ENCODE measurements at places on chromosomes 7 and 10.
A peak's percentile ranks its signal among the peaks of the same experiment; 100 is the strongest.

DNA sequence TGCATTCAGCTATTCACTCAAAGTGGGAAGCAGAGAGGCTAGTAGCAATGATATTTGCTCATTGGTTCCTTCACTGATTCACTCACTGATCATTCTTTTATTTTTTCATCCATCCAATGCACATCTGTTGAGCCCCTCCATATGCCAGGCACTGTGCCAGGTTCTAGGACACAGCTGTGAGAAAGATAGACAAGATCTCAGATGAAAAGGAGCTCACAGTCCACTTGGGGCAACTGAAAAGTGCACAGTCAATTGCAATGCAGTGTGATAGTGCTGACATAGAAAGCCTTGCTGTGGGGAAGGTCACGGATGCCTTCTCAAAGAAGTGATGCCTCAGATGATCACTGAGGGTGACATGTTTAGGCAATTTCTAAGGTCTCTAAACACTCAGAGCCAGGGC lies 262.3 kb downstream of the PTEN start:
- DNase-seq = no peak

GRCh38 chr10:29715296-29715695 lies 80.5 kb upstream of the SVIL start:
- DNase-seq = no peak

DNA sequence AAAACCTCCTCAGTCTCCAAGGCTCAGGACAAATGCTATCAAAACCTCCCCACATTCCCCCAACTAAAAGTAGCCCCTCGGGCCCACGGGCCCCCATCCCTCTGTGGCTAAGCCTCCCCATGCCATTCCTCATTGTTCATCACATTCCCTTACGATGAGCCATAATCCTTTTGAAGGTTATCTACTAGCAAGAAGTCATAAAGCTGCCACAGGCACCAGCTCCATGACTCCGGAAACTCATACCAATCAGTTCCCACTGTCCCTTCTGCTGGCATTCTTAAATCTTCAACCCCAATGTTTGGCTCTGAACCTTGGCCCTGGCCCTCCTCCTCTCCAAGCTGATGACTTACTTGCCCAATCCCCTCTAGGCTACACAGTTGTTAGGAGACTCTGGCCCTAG lies 19.4 kb upstream of the TM9SF3 start:
- DNase-seq = peak; percentile 14

- peak; percentile 12 for DNase-seq
Measured at GRCh38 chr7:72493850-72494661, 81.9 kb upstream of the CALN1 start.

DNA sequence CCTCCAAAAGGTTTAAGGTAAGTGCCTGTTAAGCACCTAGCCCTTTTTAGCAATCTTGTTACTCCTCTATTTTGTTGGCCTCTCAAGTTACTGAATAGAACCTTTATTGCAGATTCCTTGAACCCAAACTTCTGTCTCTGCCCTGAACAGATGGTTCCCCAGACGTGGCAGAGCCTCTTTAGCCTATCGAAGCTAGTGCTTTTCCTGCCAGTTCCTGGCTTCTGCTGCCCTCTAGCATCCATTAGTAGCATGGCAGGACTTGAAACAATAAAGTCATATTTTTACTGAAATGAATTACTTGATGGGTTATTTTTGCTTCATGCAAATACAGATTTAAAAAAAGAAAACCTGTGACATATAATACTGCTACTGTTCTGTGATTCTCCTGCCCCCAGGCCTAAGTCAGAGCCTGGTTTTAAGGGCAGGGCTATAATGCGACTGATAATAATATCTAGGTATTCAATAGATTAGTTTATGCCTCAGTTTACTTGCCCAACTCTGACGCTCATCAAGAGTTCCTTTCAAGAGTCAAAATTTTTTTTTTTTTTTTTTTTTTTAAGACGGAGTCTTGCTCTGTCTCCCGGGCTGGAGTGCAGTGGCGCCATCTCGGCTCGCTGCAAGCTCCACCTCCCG lies 84.3 kb upstream of the PHF14 start:
- DNase-seq = peak; percentile 58

DNA sequence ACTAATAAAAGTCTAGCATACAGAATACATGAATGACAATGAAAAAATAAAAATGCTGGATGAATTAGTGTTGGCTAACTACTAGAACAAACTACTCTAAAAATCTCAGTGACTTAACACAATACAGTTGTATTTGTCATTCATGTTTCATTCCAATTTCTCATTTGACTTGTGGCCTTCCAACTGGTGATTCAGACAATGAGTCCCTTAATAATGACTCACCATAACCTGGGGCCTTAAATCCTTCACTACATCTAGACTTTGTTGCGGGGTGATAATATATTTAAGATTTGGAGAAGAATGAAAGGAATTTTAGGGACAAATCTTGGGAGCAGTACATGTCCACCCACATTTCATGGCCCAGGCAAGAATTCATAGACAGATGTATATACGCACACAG lies 90.5 kb upstream of the POM121L12 start:
- peak; percentile 71 for DNase-seq

DNA sequence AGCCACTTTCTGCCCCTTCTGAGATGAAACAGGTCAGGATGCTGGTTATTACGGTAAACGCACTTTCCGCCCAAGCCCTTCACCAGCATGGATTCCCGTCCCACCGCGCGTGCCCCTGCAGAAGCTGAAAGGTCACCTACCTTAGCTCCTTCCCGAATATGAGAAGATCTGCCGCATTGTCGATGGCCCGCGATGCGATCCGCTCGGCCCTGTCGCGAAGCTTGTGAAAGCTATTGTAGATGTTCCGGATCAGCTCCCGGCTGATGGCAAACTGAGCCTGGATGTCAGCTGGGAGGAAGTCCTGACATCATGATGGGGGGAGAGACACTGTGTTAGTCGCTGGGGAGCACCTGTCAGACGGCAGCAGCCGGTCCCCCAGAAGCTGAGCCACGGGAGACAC lies 22.1 kb downstream of the NUDT1 start:
- no peak for DNase-seq

- DNase-seq = no peak
Measured at GRCh38 chr7:131602304-131602993, 46.0 kb upstream of the PODXL start.

DNA sequence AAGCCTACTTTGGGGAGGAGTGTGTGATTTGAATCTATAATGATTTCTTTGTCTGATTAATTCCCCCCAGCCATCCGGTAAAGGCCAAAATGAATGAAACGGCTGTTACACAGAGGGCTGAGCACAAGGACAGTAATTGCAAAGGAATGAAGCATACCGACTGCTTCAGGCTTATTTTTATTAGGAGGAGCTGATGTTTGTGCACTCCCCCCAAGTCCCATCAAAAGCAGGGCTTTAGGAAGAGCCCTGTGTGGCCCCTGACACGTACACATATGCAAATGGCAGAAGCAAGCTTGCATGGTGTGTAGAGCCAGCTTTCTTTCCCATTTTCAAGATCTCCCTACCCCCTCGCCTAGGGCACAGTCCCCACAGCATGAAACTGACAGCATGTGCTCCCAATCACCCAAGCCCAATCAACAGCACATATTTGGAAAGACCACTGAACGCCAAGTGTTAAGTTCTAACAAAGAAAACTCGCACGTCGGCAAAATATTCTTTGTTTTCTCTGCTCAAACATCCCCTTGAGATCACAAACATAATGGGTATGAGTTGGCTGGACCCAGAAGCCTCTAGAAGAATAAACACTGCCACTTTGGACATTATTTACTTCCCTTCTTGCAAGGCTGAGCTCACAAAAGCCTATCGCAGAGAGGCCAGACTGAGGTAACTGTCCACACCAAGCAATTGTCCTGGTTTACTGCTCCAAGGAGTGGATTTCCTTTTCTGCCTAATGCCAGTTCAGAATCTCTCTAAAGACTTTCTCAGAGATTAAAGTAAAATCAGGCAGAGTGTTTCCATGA lies 143.0 kb downstream of the CUBN start:
- peak; percentile 91 for DNase-seq

GRCh38 chr7:7157177-7157886 lies 25.0 kb upstream of the C1GALT1 start:
- DNase-seq = peak; percentile 91

GRCh38 chr10:111837985-111838384 lies 345.6 kb downstream of the GPAM start:
- no peak for DNase-seq

DNA sequence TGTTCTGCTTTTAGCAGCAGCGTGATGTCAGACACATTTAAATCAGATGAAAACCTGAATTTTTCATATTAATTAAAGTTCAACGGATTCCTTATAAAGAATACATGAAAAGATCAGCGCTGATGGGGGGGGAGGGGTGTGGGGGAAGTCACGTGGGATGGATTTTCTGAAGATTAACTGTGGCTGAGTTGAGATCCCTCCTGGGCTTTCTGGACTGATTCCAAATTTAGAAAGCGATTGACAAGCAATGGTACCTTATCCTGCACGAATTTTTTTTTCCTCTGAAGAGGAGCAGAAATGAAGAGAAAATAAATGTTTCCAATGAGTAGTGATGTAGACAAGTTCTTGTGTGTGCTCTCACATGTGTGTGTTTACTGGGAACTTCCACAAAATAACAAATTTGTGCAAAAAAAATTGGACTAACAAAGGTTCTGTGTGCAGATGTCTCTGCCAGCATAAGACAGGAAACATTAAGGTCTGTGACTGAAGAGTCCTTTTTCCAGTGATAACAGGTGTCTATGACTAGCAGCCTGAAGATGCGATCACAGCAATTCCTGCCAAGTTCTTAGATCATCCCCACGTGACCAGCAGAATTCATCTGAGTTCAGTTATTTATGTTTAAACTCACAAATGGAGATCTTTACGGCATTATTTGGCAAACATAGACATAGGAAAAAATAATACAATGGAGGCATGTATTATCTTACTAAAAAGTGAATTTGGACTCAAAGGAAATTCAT lies 585.2 kb upstream of the CELF2 start:
- no peak for DNase-seq

GRCh38 chr7:30968747-30969603 lies 5.2 kb downstream of the GHRHR start:
- no peak for DNase-seq

Data from astrocyte of the spinal cord (primary cell).